ENCODE measurements at places on chromosomes 2 and 18. TPM values are rescaled to one million over a fixed set of nuclear protein-coding genes. Genes with fewer than 3 reads are reported as not detected.

- no peaks in the 10 kb centered on the region for H3K4me1 ChIP-seq
These were observed 58.4 kb downstream of the RABL2A start for GRCh38 chr2:113685471-113685870.

GRCh38 chr2:165967746-165968145 is 14.2 kb upstream of the TTC21B start:
- no peak for DNase-seq
- H3K4me3 ChIP-seq = no peak overlapping the region
- H3K36me3 ChIP-seq = no peaks in the 10 kb centered on the region
- no peak overlapping the region for H3K27ac ChIP-seq
- no peaks in the 10 kb centered on the region for H3K4me1 ChIP-seq

LBX2 gene
- total RNA-seq = 1.3 TPM

- H3K4me3 ChIP-seq = no peak overlapping the region
- peak overlapping the region; percentile 62 for H3K27ac ChIP-seq
- DNase-seq = peak; percentile 54
- peaks cover 25% of the 10 kb centered on the region for H3K4me1 ChIP-seq
These were observed 56.1 kb upstream of the FHL2 start for GRCh38 chr2:105454801-105455485.

DNA sequence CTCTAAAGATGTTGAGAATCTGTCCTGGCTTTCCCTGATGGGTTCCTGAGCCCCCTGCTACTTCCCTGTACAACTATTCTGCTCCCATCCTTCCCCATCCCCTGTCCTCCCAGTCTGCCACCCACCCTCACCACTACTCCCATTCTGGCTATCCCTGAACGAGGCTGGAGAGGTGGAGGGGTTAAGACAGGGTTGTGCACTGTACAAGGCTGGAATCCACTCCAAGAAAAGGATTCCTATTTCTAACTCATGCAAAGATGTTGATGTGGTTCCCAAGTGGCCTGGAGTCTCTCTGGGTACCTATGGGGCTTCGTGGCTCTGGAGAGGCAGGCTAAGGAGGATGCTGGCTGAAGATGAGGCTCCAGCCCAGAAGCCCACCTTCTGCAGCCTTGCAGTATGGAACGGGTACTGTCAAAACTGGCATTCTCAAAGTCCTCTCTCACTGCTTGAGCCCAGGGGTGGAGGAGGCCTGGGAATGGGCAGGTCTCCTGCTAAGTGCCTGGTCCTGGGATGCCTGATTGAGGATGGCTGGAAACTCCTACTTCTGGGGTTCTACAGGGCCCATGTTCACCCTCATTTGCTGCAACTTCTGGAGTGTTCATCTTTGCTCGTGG is 1.3 kb upstream of the FEV start:
- no peak overlapping the region for H3K4me3 ChIP-seq
- no peaks in the 10 kb centered on the region for H3K36me3 ChIP-seq
- no peaks in the 10 kb centered on the region for H3K4me1 ChIP-seq
- no peak overlapping the region for H3K27ac ChIP-seq
- no peaks in the 10 kb centered on the region for H3K27me3 ChIP-seq

GRCh38 chr2:102268510-102269199 is 42.7 kb upstream of the IL1RL1 start:
- H3K27me3 ChIP-seq = no peaks in the 10 kb centered on the region
- no peak overlapping the region for H3K4me3 ChIP-seq
- no peaks in the 10 kb centered on the region for H3K36me3 ChIP-seq
- no peak for DNase-seq

DNA sequence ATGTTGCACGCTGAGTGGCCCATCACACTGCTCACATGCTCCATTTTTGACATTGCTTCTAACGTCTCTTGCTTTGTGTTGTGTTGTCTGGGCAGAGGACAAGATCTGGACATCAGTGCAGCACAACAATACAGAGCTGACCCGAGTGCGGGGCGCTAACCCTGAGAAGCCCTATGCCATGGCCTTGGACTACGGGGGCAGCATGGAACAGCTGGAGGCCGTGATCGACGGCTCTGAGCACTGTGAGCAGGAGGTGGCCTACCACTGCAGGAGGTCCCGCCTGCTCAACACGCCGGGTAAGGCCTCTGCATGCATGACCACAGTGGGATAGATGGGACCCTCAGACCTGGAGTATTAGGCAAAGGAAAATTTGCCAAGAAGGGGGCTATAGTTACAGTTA is 622.6 kb downstream of the CNTNAP5 start:
- DNase-seq = no peak
- H3K4me1 ChIP-seq = no peaks in the 10 kb centered on the region
- H3K27me3 ChIP-seq = peaks cover 18% of the 10 kb centered on the region
- no peak overlapping the region for H3K4me3 ChIP-seq

DNA sequence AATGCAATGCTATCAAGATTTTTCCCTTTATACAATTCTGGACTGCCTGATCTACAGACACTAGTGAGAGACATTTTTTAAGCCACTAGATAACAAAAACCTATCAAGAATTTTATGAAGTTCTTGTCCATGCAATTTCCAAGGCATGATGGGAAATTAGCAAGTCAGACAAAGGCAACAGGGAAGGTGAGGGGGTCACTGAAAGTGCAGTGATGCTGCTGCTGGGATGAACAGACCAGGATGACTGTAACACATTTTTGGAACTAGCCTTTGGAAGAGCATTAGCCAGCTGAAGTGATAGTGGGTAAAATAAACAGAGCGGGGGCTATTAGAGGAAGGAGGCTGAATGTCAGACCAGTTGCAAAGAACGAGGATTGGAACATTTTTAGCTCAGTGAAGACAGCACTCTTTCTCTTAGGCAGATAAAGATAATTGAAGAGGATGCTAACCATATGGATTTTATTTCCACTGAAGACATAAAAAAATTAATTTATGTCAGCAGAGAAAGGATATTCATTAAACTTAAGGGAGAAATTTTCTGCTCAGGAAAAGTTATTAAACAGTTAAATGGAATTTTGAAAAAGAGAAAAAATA is 17.9 kb downstream of the NRXN1 start:
- H3K4me3 ChIP-seq = no peak overlapping the region
- no peak overlapping the region for H3K27ac ChIP-seq
- no peaks in the 10 kb centered on the region for H3K27me3 ChIP-seq
- H3K4me1 ChIP-seq = no peaks in the 10 kb centered on the region
- H3K36me3 ChIP-seq = no peaks in the 10 kb centered on the region
- DNase-seq = no peak

DNA sequence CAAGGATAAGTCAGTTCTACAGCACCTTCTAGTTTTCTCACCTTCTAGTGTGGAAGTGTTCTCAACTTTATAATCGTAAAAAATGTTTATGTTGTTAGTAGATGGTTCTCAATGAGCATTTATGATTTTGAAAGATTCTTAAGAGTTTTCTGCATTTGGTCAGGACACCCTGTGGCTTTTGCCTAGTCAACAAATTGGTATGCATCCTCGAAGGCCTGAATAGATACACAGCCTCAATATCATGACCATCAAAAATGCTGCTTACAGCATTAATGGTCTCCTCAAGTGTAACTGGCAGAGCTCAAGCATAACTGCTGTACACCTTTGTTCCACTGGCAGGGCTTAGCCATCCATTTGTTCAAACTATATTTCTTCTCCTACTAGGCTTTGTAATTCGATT is 96.7 kb downstream of the CRACDL start:
- no peak for DNase-seq
- H3K27me3 ChIP-seq = no peaks in the 10 kb centered on the region
- H3K36me3 ChIP-seq = no peaks in the 10 kb centered on the region

HOXD8 gene
- total RNA-seq = 8.6 TPM

- no peak for DNase-seq
- no peak overlapping the region for H3K27ac ChIP-seq
- no peaks in the 10 kb centered on the region for H3K36me3 ChIP-seq
- no peaks in the 10 kb centered on the region for H3K27me3 ChIP-seq
- H3K4me3 ChIP-seq = no peak overlapping the region
These were observed 174.7 kb downstream of the MC4R start for GRCh38 chr18:60197671-60198462.

- no peak overlapping the region for H3K4me3 ChIP-seq
- no peak overlapping the region for H3K27ac ChIP-seq
- DNase-seq = no peak
- H3K4me1 ChIP-seq = no peaks in the 10 kb centered on the region
- H3K36me3 ChIP-seq = no peaks in the 10 kb centered on the region
These were observed 281.4 kb upstream of the CELF4 start for GRCh38 chr18:37846996-37847395.

DNA sequence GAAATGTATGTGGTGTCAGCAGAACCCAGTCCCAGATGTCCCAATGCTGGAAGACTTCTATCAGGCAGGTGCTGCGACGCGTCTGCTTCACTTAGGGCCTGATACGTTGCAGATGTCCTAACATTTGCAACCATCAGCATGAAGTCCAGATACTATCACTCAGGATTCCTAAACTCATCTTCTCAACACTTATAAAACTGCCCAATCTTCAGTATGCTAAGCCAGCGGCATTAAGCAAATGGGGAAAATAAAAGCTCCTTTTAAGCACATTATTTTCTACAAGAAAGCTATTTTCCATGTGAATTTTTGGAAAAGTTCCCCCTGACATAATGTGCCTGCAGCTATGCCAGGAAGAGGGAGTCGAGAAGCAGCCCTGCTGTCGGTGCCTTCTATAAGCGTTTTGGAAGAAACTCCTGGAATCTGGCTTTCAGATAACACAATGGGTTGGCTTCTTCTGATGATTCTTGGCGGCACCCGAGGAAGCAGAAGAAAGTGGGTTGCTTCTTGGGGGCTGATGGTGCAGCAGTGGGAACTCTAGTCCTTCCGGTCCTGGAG is 60.7 kb upstream of the ITGA6 start:
- no peak overlapping the region for H3K4me3 ChIP-seq
- DNase-seq = no peak
- no peaks in the 10 kb centered on the region for H3K4me1 ChIP-seq
- H3K27me3 ChIP-seq = no peaks in the 10 kb centered on the region
- no peak overlapping the region for H3K27ac ChIP-seq

- H3K27ac ChIP-seq = no peak overlapping the region
- H3K27me3 ChIP-seq = no peaks in the 10 kb centered on the region
- H3K4me1 ChIP-seq = peaks cover 22% of the 10 kb centered on the region
- H3K4me3 ChIP-seq = no peak overlapping the region
- no peaks in the 10 kb centered on the region for H3K36me3 ChIP-seq
- DNase-seq = no peak
These were observed 40.7 kb downstream of the ODC1 start for GRCh38 chr2:10407432-10407831.

- H3K4me1 ChIP-seq = no peaks in the 10 kb centered on the region
- H3K27ac ChIP-seq = no peak overlapping the region
These were observed 38.3 kb downstream of the DHRS9 start for GRCh38 chr2:169107645-169108044.

DNA sequence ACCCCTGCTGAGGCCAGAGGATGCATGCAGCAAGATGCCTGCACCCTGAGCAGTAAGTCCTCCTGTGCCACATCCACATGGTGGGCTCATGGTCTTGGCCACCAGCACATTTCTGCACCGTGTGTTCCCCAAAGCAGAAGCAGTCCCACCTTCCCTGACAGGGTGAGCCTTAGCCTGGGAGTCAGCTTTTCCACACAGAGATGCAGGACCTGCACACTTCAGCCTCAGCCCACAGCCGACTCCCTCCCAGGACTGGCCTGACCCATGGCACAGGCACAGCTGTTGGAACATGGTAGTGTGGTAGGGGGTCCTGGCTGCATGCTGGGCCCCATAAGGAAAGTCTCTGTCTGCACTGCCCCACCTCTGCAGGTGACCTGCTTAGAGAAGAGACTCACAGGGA is 5.0 kb downstream of the SNED1 start:
- no peak overlapping the region for H3K27ac ChIP-seq
- H3K36me3 ChIP-seq = peaks cover 31% of the 10 kb centered on the region
- DNase-seq = no peak
- H3K4me1 ChIP-seq = no peaks in the 10 kb centered on the region
- H3K4me3 ChIP-seq = no peak overlapping the region

- H3K4me1 ChIP-seq = no peaks in the 10 kb centered on the region
- H3K4me3 ChIP-seq = no peak overlapping the region
- H3K27ac ChIP-seq = no peak overlapping the region
- H3K27me3 ChIP-seq = 0 out of 2 replicates have a peak, but pooled peaks cover 8% of the 10 kb centered on the region
These were observed 57.6 kb downstream of the SDC1 start for GRCh38 chr2:20167356-20167755.

DNA sequence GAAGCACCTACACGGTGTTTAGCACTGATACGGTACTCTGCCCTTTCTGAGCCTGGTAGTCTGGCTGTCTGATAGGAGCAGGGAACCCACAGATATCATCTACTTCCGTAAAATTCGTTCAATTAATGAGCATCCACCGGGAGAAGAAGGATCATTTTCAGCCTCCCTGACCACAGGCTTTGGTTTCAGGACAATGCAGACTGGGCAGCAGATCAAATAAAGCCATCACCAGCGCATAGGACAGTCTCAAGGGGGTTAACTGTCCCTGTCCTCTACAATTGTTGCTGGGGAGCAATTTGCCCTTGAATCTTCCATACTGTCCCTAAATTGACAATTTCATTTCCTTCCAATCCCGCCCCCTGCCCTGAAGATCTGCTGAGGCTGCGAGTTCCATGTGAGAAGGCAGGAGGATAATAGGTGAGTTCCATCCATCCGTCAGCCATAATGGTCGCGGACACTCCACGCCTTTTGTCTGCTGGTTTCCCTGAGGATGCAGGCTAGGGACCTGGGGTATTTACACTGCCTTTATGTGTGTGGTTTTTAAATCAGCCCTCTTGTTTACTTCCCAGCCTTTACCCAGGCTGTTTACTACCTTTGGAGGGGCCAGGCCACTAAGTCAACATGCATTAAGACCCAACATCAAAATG is 110.0 kb downstream of the MYCN start:
- no peaks in the 10 kb centered on the region for H3K36me3 ChIP-seq
- peaks cover 33% of the 10 kb centered on the region for H3K4me1 ChIP-seq
- peak overlapping the region; percentile 44 for H3K4me3 ChIP-seq

ACAA2 gene
- total RNA-seq = 126 TPM

GRCh38 chr2:54015798-54016699 is 45.3 kb upstream of the PSME4 start:
- no peak overlapping the region for H3K4me3 ChIP-seq
- no peak overlapping the region for H3K27ac ChIP-seq
- H3K27me3 ChIP-seq = no peaks in the 10 kb centered on the region
- no peaks in the 10 kb centered on the region for H3K36me3 ChIP-seq
- no peaks in the 10 kb centered on the region for H3K4me1 ChIP-seq

IL1A gene
- total RNA-seq = not detected

DNA sequence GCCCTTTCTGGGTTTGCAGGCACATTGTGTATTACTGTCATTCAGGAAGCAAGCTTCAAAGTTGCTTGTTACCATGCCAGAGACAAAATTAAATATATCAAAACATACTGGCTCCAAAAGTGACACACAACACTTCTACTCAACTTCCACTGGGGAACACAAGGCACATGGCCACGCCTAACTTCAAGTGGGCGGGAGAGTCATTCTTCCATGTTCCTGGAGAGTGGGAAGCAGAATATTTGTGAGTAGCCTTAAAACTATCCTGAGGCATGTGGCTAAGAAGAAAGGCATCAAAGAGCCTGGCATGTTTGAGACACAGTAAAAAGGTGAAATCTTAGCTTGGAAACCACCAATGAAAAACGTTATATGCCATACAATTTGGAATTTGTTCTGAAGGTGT is 90.5 kb upstream of the TACR1 start:
- no peaks in the 10 kb centered on the region for H3K36me3 ChIP-seq
- no peak overlapping the region for H3K4me3 ChIP-seq
- H3K4me1 ChIP-seq = no peaks in the 10 kb centered on the region

- H3K4me3 ChIP-seq = no peak overlapping the region
- no peaks in the 10 kb centered on the region for H3K36me3 ChIP-seq
- H3K27ac ChIP-seq = no peak overlapping the region
- no peak for DNase-seq
- H3K4me1 ChIP-seq = no peaks in the 10 kb centered on the region
- no peaks in the 10 kb centered on the region for H3K27me3 ChIP-seq
These were observed 58.6 kb upstream of the OSR1 start for GRCh38 chr2:19416784-19417684.

- H3K27me3 ChIP-seq = no peaks in the 10 kb centered on the region
- H3K27ac ChIP-seq = peak overlapping the region; percentile 44
- H3K4me1 ChIP-seq = peaks cover 21% of the 10 kb centered on the region
- no peaks in the 10 kb centered on the region for H3K36me3 ChIP-seq
These were observed 4.3 kb downstream of the COL3A1 start for GRCh38 chr2:188978291-188979081.

XIRP2 gene
- total RNA-seq = 0.24 TPM
